ENCODE measurements at places on chromosomes 4 and X.

DNA sequence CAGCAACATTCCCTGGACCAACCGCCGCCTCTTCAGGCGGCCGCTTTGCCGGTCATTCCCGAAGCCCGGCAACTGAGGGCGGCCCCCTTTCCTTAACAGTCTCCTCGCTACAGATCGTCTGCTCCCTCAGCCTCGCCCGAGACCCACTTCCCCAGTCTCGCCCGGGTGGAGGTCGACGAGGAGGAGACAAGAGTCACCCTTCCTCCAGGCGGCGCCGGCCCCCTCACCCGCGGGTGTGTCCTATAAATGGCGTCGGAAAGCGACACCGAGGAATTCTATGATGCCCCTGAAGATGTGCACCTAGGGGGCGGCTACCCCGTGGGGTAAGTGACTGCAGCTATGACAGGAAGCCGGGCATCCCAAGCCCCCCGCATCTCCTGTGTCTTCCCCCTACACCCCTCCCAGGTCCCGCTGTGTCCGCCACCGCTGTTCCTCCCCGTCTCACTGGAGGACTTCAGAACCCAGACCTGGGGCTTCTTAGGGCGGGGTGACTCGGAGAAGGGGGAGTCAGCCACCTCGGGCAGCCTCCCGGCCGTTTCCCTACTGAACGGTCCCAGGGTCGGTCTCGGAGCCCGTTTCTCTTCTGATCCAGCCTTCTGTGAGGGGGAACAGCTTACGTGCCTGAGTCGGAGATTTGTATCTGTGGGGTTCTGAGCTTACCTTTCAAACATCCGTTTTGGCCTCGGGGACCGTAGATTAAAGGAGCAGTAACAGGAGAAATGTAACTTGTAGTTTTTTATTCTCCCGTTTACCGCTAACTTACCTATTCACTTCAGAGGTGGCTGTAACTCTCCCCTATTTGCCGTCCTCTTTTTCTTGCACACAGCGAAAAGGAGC is 570 bp downstream of the WDR44 start:
- no peak for DNase-seq

DNA sequence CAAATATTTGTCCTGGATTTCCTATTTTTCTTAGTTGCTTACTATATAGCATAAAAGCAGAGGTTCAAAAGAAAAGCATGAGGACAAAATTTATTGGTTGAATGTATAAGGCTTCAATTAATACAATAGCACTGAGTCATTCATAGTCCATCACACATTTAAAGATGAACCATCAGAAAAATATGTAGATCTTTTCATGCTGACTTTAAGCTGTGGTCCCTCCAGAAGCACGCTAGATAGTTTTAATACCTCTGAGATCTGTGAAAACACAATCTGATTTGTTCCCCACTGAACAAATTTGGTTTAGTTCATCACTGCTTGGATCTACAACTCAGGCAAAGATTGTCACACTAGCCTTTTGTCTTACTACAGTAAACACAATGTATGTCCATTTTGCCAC is 377.2 kb upstream of the ANXA10 start:
- DNase-seq, result no peak

- no peak for DNase-seq
These were observed 127.2 kb downstream of the FBXW7 start for GRCh38 chr4:152408514-152409327.

DNA sequence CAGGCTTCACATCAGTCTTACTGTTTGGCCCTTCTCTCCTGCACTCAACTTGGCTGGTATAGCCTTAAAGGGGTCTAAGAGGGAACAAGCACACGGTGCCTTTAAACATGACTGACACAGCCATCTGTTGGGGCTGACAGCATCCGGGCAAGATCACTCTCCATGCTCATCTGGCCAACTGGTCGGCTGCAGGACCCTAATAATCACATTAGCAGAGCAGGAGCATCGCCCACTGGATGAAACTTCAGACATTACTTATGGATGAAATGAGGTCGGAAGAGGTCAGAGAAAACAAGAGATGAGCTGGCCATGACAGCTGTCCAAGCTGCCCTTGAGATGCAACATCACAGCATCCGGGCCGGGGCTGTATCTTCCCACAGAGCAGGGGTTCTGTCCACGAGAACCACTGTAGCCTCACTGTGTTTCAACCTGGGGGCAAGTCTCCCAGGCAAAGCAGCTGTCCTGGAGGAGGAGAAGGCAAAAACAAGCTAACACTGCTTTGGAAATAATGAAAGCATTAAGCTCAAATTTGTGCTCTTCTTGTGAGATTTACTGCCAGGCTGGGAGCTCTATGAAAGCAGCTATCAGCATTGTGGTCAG is 94.4 kb upstream of the TTC29 start:
- DNase-seq, result no peak

DNA sequence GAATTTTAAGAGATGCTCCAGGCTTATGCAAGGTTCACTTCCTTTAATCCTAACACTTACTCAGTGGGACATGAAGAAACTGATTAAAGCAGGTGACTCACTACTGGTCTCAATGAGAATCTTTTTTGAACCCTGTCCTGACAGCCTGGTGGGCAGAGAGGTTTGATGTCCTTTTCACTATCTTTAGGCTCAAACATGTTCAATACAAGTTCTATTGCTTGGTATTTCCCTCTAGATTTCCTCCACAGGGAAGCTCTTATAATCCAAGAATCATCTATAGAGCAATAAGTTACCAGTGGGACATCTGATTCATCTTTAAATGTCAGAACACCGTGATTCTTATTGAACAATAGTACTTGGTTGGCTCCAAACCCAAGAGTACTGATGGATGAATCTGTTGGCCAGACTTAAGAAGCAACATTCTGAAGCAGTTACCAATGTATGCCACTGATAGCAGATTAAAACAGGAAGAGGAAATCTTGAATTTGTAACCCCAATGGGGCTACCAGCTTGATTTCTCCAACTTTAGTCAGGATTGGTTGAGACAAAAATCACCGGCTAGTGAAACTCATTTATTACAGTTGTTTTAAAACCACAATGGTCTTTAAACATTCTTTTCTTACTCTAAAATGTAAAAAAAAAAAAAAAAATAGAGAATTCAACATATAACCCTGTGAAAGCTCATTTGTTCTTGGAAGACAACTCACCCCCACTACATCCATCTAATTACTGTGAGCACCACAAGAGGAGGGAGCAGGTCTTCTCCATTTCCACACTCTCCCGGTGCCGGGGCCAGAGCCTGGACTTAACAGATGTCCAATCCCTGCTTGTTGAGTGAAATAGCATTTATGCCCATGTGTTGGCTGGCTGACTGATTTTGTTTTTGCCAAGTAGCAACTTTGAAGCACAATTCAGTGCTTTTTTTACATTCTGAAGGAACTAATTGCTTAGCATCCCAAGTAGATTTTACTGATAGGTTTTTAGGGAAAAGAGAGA is 43.3 kb downstream of the FGFBP1 start:
- no peak for DNase-seq

DNA sequence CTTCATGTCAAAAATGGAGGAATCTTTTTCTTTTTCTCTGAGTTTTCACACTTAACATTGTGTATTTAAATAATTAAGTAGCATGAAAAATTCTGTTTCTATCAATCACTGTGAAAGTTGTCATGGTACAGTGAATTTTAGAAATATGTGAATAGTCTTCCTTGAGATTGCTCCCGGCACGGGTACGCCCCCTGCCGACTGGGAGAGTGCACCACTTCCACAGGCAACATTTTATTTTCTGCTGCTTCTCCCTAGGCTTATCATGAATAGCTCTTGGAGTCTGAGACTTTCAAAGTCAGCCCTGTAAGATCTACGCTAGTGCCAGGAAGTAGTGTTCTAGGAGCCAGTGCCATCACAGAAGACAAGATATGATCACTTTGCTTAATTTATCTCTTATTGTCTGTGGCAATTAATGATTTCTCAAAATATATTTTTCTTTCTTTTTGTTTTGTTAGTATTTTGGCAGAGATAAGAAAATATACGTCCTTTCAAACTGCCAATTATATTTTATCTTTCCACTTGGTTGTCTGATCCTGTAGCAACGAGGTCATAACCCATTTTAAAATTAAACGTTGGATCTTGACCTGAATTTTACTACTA is 763.8 kb upstream of the AADAT start:
- peak; percentile 14 for DNase-seq

Measured in MG63 (cell line).